A673 (cell line): ENCODE measurements at places on chromosomes 1 and 21. TPM values are rescaled to one million over a fixed set of nuclear protein-coding genes. Genes with fewer than 3 reads are reported as not detected.

GRCh38 chr1:230316864-230317745 is 109.0 kb downstream of the PGBD5 start:
- no peak overlapping the region for H3K27ac ChIP-seq
- no peaks in the 10 kb centered on the region for H3K27me3 ChIP-seq
- no peaks in the 10 kb centered on the region for H3K4me1 ChIP-seq
- no peak for DNase-seq
- H3K36me3 ChIP-seq = no peaks in the 10 kb centered on the region
- no peak overlapping the region for H3K4me3 ChIP-seq

- no peak for DNase-seq
- no peaks in the 10 kb centered on the region for H3K4me1 ChIP-seq
- no peak overlapping the region for H3K27ac ChIP-seq
- no peaks in the 10 kb centered on the region for H3K36me3 ChIP-seq
- no peaks in the 10 kb centered on the region for H3K27me3 ChIP-seq
Measured at GRCh38 chr1:230818367-230818766, 50.0 kb downstream of the C1orf198 start.

GRCh38 chr1:231021540-231022031 is 18.5 kb downstream of the FAM89A start:
- H3K4me3 ChIP-seq = no peak overlapping the region
- H3K27ac ChIP-seq = no peak overlapping the region
- H3K4me1 ChIP-seq = peaks cover 6% of the 10 kb centered on the region

DNA sequence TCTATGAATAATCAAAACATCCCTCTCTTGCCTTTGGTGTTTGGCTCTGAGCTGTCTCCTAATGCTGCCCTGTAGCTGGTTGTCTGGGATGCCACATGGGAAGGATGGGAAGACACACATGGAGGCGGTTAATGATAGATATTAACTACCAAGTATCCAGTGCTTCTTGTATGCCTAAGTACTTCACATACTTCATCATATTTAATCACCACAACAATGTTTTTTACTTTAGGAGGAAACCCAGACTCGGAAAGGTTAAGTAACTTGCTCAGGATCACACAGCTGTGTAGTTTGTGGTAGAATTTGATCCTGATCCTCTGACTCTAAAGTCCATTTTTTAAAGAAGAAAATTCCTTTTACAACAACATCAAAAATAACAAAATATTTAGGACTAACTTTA is 88.0 kb downstream of the HHAT start:
- H3K36me3 ChIP-seq = no peaks in the 10 kb centered on the region
- H3K4me3 ChIP-seq = no peak overlapping the region
- H3K27me3 ChIP-seq = no peaks in the 10 kb centered on the region
- no peak for DNase-seq

DNA sequence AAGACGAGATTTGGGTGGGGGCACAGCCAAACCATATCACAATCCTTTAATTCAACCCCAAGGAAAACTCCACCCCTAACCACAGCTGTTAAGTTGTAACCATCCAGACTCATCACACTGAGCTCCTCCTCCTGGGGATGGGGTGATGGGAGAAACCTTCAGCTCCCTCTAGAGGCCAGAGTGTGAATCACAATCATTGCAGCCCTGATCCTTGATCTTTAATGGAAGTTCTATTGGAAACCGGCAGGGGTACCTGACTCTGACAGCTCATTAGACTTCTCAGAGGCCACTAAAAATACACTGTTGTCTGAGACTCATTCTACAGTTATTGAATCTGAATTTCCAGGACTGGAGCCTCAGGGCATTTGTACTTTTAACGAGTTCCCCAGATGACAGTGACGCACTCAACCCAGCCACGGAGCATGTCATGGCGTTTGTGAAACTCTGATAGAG is 127.2 kb downstream of the IGSF21 start:
- no peaks in the 10 kb centered on the region for H3K27me3 ChIP-seq
- peak; percentile 84 for DNase-seq
- H3K4me3 ChIP-seq = no peak overlapping the region
- H3K27ac ChIP-seq = no peak overlapping the region
- H3K4me1 ChIP-seq = no peaks in the 10 kb centered on the region

- H3K27me3 ChIP-seq = no peaks in the 10 kb centered on the region
- H3K4me3 ChIP-seq = no peak overlapping the region
- H3K27ac ChIP-seq = no peak overlapping the region
- no peak for DNase-seq
Measured at GRCh38 chr21:22277341-22277740, 1279.1 kb downstream of the NCAM2 start.

Gene RAB3GAP2
- 43.8 and 44.9 TPM in 2 replicates for total RNA-seq

Gene LRP8
- total RNA-seq = 24.6 and 24.7 TPM in 2 replicates
